Head of caudate nucleus (tissue), 42 donors: ENCODE measurements at places on chromosomes 6 and 20.

DNA sequence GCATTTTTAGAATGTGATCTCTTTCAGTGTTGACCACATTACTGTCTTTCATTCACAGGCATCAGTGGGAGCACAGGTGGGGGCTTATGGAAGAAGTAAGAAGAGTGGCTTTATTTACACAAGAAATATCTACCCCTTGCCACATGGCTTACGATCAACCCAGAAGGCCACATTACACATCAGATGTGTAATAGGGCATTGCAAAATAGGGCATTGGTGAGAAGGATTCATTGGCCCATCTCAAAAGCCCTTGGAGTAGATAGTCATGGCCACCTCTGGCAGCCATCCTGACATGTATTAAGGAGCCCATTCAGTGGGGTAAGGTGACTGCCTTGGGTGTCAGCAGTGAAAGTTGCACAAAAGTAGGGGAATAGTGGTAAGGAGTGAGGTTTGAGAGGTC lies 97.5 kb downstream of the MAFB start:
- DNase-seq = no peak

DNA sequence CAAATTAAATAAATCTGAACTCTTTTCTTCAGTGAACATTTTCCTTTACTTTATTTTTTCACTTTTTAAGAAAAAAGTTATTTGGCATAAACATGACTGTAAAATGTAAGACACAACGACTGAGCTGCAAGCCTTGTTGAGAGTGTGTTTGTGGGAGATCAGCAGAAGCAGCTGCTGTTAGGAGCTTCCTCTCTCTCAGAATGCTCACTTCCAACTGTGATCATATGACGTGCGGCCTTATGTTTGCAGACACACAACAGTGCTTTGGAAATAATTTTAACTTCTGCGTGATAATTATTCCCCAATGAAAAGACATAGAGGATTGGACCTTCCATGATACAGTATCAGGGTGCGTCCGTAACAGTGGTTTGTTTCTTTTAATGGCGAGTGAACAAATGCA lies 104.0 kb downstream of the ARHGAP18 start:
- no peak for DNase-seq

DNA sequence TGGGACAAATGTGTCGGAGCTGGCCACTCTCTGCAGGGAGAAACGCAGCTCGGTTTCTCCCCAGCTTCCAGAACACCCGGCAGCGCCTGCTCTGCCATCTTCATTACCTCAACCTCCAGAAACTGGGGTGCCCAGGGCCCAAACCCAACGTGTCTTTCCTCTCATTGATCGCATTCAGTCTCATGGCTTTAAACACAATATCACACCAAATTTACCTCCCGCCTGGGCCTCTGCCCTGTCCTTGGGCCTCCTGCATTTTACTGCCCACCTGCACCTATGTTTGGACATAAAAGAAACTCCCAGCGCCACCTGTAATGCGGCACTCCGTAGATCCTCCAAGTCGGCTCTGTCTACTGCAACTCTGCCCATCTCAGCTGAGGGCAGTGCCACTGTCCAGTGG lies 22.2 kb downstream of the SERPINB6 start:
- DNase-seq = no peak

GRCh38 chr6:71248306-71248765 lies 40.3 kb upstream of the OGFRL1 start:
- no peak for DNase-seq
